ENCODE measurements at places on chromosomes 1 and 21. TPM values are rescaled to one million over a fixed set of nuclear protein-coding genes. Genes with fewer than 3 reads are reported as not detected.
A peak's percentile ranks its signal among the peaks of the same experiment; 100 is the strongest.

DNA sequence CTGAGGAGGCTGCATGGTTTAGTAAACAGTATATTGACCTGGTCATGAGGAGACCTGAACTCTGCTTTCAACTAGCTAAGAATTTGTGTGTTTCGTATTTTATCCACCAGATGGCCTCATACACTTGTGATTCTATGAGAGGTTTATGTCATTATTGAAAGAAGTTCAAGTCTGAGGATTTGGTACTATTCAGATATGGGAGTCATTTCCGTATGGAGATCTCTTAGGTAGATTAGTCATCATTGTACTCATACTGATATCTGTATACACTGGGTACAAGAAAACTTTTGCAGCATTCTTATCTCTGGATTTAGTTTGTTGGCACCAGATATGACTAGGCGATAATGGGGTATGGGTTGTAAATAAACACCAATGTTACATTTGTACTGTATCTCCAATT lies 26.6 kb downstream of the ATF6 start:
- H3K4me3 ChIP-seq: no peak overlapping the region
- H3K36me3 ChIP-seq: no peaks in the 10 kb centered on the region
- peaks cover 6% of the 10 kb centered on the region for H3K4me1 ChIP-seq
- H3K27me3 ChIP-seq: no peaks in the 10 kb centered on the region

Gene LAMC2
- 3.6 TPM for total RNA-seq

- peaks cover 21% of the 10 kb centered on the region for H3K4me1 ChIP-seq
- no peaks in the 10 kb centered on the region for H3K27me3 ChIP-seq
- no peak for DNase-seq
- no peak overlapping the region for H3K4me3 ChIP-seq
Observed at GRCh38 chr1:31378001-31378400, 5.1 kb upstream of the FABP3 start.

- peak overlapping the region; percentile 34 for H3K4me3 ChIP-seq
- H3K36me3 ChIP-seq: no peaks in the 10 kb centered on the region
- H3K4me1 ChIP-seq: peaks cover 36% of the 10 kb centered on the region
- DNase-seq: peak; percentile 80
- H3K27ac ChIP-seq: peak overlapping the region; percentile 99
- no peaks in the 10 kb centered on the region for H3K27me3 ChIP-seq
Observed at GRCh38 chr1:244834543-244835275, 749 bp upstream of the COX20 start.

- H3K27ac ChIP-seq: no peak overlapping the region
- DNase-seq: no peak
- no peaks in the 10 kb centered on the region for H3K27me3 ChIP-seq
Observed at GRCh38 chr21:44955141-44955797, 15.4 kb downstream of the SLX9 start.

- no peak overlapping the region for H3K4me3 ChIP-seq
- no peak for DNase-seq
- H3K36me3 ChIP-seq: no peaks in the 10 kb centered on the region
- H3K27me3 ChIP-seq: no peaks in the 10 kb centered on the region
Observed at GRCh38 chr1:3685222-3685621, 32.9 kb downstream of the TP73 start.

GRCh38 chr21:38842079-38842478 lies 36.4 kb downstream of the ETS2 start:
- DNase-seq: no peak
- H3K27ac ChIP-seq: no peak overlapping the region
- no peaks in the 10 kb centered on the region for H3K27me3 ChIP-seq
- no peaks in the 10 kb centered on the region for H3K4me1 ChIP-seq

- peaks cover 23% of the 10 kb centered on the region for H3K4me1 ChIP-seq
Observed at GRCh38 chr21:31660259-31660565, 719 bp downstream of the SOD1 start.

GRCh38 chr1:12031039-12031980 lies 12.0 kb downstream of the MIIP start:
- no peak overlapping the region for H3K4me3 ChIP-seq
- H3K36me3 ChIP-seq: peaks cover 6% of the 10 kb centered on the region
- H3K27ac ChIP-seq: no peak overlapping the region
- DNase-seq: peak; percentile 31

- no peaks in the 10 kb centered on the region for H3K4me1 ChIP-seq
- no peaks in the 10 kb centered on the region for H3K36me3 ChIP-seq
- no peaks in the 10 kb centered on the region for H3K27me3 ChIP-seq
- no peak for DNase-seq
Observed at GRCh38 chr1:3879099-3879498, 21.0 kb downstream of the C1orf174 start.

Gene SPRR4
- not detected for total RNA-seq

DNA sequence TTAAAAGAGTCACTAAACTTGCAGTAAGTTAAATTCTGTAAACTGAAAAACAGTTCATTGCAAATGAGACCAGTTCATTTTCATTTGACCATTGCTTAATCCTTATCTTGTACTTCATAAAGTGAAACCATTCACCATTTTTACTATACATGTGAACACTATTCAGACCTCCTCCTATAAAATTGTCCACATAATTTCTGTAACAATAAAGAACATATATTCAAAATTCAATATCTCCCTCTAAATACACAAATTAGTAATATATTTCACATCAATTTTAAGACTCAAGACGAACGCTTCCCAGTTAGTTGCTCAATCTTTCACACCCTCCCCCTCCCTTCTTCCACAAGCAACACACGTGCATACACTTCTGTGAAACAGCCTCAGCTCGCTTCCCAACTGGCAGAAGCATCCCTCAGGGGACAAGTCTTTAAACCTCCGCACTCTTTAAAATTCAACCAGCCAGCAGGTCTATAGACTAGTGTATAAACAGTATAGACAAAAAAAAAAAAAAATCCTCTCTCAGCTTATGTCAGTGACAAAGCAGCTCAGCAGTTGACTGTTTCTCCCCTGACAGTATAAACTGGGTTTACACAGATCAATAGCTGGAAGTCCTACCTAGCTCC lies 99.6 kb downstream of the DENND1B start:
- H3K4me1 ChIP-seq: peaks cover 23% of the 10 kb centered on the region
- H3K27me3 ChIP-seq: no peaks in the 10 kb centered on the region
- peak; percentile 12 for DNase-seq
- H3K4me3 ChIP-seq: no peak overlapping the region

- no peak for DNase-seq
- H3K27ac ChIP-seq: no peak overlapping the region
- peaks cover 7% of the 10 kb centered on the region for H3K4me1 ChIP-seq
- no peaks in the 10 kb centered on the region for H3K36me3 ChIP-seq
- no peak overlapping the region for H3K4me3 ChIP-seq
Observed at GRCh38 chr21:43644609-43645008, 14.7 kb downstream of the HSF2BP start.

All from body of pancreas (tissue), 4 donors.